ENCODE measurements at places on chromosomes 1 and 21. TPM values are rescaled to one million over a fixed set of nuclear protein-coding genes. Genes with fewer than 3 reads are reported as not detected.

DNA sequence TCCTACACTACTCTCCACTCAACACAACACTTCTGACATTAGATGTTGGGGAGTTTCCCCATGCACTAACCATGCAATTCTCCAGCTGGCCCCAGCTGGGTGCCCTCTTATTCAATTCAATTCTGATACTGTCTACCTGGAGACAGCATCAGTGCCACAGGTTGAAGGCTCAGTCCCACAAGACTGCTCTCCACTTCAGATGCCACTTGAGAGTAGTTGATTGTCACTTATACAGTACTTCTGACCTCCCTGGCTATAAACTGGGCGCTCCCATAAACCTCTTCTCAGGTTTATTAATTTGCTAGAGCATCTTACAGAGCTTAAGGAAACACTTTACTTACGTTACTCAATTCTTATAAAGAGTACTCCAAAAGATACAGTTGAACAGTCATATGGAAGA, 442.3 kb downstream of the LRRIQ3 start:
- no peak for DNase-seq

DNA sequence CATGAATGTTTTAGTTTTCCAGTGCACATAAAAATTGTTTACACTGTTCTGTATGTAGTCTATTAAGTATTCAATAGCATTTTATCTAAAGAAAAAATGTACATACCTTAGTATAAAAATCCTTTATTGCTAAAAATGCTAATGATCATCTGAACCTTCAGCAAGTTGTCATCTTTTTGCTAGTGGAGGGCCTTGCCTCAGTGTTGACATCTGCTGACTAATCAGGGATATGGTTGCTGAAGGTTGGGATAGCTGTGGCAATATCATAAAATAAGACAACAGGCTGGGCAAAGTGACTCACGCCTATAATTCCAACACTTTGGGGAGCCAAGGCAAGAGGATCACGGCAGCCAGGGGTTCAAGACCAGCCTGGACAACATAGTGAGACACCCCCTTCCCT, 9.0 kb downstream of the DYNLT5 start:
- no peak for DNase-seq

- DNase-seq = no peak
These were observed 63.3 kb upstream of the ZC3H11B start for GRCh38 chr1:219676012-219676765.

- no peak for DNase-seq
These were observed 7.1 kb downstream of the TMEM51 start for GRCh38 chr1:15160626-15161025.

The FLG2 gene
- not detected for total RNA-seq

The FAM110D gene
- 5.1 TPM for total RNA-seq

GRCh38 chr1:231534703-231535159, 6.3 kb downstream of the TSNAX start:
- DNase-seq = no peak

The STUM gene
- total RNA-seq = not detected

The SYT6 gene
- not detected for total RNA-seq
